Esophagus squamous epithelium (tissue), 5 donors: ENCODE measurements at places on chromosomes 11 and 22.

- no peak for DNase-seq
These were observed 65.5 kb upstream of the CHORDC1 start for GRCh38 chr11:90288212-90288821.

- no peak for DNase-seq
These were observed 80.6 kb upstream of the E2F8 start for GRCh38 chr11:19321351-19321750.

DNA sequence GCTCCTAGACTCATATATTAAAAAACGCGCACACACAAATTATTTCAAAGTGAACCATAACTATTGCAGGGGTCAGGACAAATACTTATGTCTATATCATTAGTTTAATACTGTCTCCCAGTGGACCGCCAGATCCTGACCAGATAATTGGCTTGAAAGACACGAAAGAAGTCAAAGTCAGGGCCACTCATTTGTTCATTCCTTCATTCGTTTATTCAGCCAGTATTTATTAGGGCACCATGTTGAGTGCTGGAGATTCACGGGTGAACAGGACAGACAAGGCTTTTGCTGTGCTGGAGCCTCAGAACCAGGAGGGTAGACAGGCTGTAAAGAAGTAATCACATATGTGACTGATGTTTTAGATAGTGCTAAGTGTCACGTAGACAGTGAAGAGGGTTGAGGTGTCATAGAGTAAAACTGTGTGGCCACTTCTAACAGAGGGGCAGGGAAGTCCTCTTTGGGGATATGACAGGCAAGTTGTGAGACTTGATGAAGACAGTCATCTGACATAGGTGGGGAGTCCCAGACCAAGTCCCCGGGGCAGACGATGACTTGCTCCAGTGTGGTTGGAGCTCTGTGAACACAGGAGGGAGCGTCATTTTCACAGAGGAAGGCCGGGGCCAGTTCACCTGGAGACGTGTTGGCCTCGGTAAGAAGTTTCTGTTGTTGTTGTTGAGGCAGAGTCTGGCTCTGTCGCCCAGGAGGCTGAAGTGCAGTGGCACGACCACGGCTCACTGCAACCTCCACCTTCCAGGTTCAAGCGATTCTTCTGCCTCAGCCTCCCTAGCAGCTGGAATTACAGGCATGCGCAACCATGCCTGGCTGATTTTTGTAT lies 25.9 kb downstream of the RBX1 start:
- DNase-seq = no peak

DNA sequence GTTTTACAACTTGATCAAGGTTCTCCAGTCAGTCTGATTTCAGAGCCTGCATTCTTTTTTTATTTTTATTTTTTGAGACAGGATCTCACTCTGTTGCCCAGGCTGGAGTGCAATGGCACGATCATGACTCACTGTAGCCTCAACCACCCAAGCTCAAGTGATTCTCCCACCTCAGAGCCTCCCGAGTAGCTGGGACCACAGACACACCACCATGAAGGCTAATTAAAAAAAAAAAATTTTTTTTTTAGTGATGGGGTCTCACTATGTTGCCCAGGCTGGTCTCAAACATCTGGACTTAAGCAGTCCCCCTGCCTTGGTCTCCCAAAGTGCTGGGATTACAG lies 117.2 kb upstream of the NAV2 start:
- no peak for DNase-seq

DNA sequence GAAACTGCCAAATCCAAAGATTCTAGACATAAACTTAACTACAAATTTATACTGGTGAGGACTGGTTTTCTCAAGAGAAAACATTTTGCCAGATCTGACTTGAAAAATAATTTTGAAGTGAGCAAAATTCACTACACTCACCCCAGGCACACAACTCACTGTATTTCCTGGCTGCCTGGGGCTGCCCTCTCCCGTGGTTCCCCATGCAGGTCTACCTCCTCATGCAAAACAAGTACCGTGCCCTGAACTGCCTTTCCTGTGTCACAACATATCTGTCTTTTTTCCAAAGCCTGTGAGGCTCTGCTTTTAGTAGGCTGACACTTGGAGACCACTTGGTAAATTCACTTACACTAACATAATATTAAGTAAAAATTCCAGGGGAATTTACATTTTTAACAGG lies 76.4 kb downstream of the LIF start:
- no peak for DNase-seq

DNA sequence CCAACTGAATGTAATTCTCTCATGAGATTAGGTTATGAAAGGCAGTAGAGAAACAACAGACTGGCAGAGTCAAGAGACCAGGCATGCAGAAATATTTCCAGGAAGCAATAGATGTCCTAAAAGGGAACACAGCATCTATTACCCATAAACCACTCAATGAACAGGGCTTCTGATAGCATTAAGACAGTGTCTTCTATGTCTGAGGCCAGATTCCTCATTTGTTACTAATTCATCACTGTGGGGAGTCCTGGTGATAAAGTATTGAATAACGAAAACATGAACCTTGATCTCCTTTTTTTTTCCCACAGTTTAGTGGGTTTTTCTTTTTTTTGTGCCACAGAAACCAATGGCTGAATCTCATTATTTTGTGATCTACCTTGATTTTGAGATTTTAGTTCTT lies 339.0 kb downstream of the METTL15 start:
- DNase-seq = no peak

GRCh38 chr11:105862736-105863367 lies 159.2 kb downstream of the MSANTD4 start:
- DNase-seq = no peak
